Activated T-cell treated with anti-CD3 and anti-CD28 coated beads, Interleukin-2, amount 50 U/mL, for 1 hour (primary cell): ENCODE measurements at places on chromosomes 16 and 17.

DNA sequence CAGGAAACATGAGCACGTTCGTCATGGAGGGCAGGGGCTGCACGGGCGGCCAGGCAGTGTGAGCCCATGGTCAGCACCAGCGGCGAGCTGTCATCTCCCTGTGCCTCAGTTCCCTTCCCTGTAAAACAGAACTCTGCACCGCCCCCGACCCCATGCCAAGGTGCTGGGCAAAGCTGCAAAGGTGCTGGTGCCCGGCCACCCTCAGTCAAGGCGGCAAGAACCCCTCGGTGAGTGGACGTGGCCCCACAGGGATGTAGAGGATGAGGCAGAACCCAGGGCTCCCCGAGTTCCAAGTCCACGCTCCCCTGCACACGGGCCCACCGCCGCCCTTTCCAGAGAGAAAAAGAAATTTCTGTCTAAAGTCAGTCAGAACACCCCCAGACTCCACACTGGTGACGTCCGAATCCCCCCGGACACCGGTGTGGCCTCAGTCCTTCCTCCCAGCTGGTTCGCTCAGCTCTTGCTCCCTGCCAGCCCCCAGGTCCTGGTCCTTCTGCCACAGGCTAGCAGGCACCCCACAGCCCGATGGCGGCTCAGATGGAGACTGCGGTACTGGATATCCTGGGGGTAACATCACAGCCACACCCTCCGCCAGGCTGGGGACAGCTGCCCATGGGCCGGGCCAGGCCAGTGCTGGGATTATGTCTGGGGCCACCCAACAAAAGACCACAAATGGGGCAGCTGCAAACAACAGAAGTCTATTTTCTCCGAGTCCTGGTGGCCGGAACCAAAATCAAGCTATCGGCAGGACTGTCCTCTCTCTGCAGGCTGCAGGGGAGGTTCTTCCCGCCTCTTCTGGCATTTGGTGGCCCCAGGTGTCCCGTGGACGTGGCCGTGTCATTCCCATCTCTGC lies 14.4 kb upstream of the BAHCC1 start:
- DNase-seq: no peak

DNA sequence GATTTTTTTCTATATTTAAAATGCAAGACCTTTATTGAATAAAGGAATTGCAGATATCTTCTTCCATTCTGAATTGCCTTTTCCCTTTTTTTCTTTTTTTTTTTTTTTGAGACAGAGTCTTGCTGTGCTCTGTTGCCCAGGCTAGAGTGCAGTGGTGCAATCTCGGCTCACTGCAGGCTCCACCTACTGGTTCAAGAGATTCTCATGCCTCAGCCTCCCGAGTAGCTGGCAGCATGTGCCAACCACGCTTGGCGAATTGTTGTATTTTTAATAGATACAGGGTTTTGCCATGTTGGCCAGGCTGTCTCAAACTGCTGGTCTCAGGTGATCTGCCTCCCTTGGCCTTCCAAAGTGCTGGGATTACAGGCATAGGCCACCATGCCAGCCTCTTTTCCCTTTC lies 151.5 kb downstream of the CEP112 start:
- no peak for DNase-seq

DNA sequence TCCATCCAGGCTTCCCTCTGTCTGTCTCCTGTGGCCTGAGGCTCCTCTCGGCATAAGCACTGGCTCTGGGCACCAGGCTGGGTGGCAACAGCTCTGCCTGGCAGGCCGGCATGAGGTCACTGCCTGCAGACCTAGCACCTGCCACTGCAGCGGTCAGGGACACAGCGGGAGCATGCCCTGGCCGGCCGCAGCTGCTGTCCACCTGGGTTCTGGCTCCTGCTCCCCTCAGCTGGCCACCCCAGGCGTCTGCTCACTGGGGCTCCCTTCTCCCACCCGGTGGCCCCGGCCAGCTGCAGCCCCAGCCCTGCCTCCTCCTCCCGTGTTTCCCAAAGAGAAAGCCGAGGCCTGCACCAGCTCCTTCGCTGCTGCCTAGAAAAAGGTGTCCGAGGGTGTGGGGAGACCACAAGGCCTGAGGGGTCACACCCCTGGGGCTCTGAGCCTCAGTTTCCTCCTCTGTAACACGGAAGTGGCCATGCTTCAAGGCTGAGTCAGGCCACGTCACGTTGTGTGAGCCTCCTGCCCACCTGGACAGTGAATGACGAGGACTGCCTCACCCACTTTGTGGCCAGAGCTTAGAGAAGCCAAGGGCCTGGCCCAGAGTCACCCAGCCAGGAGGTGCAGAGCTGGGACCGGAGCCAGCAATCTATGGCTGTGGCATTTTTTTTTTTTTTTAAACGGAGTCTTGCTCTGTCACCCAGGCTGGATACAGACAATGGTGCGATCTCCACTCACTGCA lies 6.7 kb downstream of the NTHL1 start:
- no peak for DNase-seq

GRCh38 chr17:61282377-61282776 lies 117.3 kb upstream of the TBX2 start:
- no peak for DNase-seq

GRCh38 chr16:60739737-60740683 lies 1296.2 kb downstream of the CDH8 start:
- no peak for DNase-seq

- no peak for DNase-seq
These were observed 8.7 kb upstream of the ZNF594 start for GRCh38 chr17:5200360-5200759.

GRCh38 chr17:17188586-17188985 lies 17.5 kb downstream of the PLD6 start:
- no peak for DNase-seq

DNA sequence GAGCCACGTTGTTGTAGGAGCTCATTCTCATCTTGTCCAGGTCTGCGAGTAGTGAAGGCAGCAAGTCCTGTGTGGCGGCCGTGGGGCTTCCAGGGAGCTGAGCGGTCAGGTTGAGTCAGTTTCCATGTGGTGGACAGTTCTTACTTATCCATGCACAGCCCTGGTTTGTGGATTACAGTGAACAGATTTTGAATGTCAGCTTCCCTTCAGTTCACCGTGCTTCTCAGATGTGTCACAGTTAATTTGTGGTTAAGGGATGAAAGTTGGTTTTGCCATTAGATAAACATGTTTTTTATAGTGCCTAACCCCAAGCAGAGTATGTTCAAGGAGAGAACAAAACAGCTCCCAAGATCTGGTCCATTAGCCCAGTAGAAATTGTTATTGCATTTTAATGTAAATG lies 103.1 kb downstream of the RPTOR start:
- DNase-seq: no peak

DNA sequence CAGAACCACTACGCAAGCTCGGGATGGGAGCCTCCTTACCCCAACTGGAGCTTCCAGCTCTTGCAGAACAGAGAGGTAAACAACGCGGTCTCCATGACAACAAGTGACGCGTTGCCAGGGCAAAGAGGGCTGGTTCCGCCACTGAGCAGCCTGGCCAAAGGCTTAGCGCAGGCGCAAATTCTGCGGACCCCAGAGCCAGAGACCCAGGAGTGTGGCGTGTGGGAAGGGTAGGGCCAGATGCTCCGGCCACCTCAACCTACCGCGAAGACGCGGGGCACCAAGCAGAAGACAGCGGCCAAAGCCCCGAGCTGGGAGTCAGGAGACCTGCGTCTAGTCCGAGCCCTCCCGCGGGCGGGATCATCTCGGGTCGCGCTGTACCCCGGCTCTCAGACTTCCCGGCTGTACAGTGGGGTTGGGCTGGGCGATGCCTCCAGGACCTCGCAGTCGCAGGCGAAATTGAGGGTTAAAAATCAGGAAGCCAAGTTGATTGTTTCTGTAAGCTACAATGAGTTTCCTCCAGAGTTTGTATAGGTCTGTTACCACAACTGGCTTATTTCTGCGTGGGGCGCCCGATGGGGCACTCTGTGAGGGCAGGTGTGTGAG lies at the start of gene TEKT1:
TSS of gene TEKT1 (minus strand) at position 69 of the 603 bp plus-strand sequence. CDS start 1,353 bp downstream, outside the sequence.
- peak; percentile 72 for DNase-seq

- DNase-seq: peak; percentile 64
These were observed 117.0 kb downstream of the RAB11FIP4 start for GRCh38 chr17:31508288-31509094.

- no peak for DNase-seq
These were observed 93.1 kb downstream of the XYLT1 start for GRCh38 chr16:17377360-17378324.

GRCh38 chr17:60506312-60506711 lies 19.7 kb downstream of the APPBP2 start:
- DNase-seq: no peak
